ENCODE measurements at places on chromosomes 3 and 15.

GRCh38 chr3:39165518-39165917 is 12.1 kb upstream of the CSRNP1 start:
- DNase-seq: no peak

DNA sequence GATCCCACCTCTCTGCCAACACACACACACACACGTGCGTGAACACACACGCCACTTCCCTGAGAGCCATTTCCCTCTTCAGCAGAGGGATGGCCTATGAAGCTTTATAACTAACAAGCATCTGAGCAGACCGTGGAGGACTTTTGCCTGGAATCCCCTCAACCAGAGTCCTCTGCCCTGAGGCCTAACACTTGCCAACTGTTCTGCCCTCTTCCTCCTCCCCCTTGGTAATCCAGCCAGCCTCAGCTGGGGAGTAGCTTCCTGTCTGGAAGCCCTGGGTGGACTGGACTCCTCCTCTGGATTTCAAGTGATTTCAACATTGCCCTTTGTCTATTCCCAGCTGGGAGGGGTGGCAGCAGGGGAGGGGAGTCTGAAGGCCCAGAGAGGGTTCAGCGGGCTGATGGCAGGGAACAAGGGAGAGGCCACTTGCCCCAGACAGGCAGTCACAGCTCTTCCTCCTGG is 68.4 kb upstream of the HACD2 start:
- peak; percentile 38 for DNase-seq

DNA sequence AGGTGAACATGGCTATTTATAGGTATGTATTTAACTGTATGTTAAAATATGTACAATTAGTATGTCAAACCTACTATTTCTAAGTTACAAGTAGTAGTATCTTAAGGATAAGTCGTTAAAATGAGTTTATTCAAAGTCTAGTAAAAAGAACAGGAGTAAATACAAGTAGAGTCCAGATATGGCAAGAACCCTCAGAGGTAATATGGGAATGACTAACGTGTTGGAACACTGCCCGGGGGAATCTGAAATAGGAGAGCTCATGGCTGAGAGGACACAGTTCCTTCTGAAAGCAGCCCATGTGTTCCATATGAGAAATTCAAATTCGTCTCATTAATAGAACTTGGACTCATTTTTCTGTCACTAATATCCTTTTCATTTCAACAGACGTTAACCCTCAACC is 158.8 kb downstream of the CLSTN2 start:
- no peak for DNase-seq

- no peak for DNase-seq
Observed at GRCh38 chr3:192042116-192042515, 581.2 kb downstream of the PYDC2 start.

DNA sequence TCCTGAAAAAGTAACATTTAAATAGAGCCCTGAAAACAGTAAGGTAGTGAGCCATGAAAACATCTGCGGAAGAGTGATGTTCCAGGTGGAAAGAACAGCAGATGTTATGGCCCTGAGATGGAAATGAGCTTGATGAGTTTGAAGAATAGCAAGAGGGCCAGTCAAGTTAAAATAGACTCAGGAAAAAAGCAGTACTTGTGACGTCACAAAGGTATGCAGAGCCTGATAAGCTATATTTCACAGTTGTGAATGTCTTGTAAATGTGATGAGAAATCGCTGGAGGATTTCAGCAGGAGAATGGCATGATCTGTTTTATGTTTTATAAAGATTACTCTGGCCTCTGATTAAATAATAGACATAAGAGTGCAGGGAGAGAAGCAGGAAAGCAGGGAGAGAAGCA is 18.6 kb upstream of the SECISBP2L start:
- DNase-seq: no peak

- DNase-seq: no peak
Observed at GRCh38 chr3:95521396-95521795, 1293.0 kb upstream of the EPHA6 start.

GRCh38 chr15:67165254-67166253 is 88.9 kb downstream of the AAGAB start:
- DNase-seq: no peak

DNA sequence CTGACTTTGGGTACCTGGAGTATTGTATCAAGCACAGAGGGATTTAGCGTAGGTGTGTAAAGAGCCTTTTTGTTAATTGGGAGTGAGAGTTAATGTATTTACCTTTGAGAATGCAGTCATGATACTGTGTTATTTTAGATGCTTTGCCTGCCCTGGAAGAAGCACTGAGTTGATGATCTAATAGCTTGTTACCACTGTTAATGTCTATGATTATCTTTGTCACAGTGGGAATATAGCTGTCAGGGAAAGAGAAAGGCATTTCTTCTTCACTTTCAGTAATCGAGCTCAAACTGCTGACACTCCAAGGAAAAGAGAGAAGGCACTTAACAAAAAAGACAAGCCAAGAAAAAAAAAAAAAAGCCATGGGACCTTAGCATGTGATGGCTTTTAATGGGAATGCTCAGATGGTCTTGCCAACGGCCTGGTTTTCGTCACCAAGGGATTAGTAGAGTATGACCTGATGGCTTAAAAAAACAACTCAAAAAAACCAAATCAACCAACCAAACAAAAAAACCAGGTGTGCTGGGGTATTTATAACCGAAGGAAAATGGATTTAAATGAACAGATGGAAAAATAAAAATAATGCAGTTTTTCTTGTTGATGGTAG is 387.4 kb downstream of the PTPRG start:
- DNase-seq: no peak

DNA sequence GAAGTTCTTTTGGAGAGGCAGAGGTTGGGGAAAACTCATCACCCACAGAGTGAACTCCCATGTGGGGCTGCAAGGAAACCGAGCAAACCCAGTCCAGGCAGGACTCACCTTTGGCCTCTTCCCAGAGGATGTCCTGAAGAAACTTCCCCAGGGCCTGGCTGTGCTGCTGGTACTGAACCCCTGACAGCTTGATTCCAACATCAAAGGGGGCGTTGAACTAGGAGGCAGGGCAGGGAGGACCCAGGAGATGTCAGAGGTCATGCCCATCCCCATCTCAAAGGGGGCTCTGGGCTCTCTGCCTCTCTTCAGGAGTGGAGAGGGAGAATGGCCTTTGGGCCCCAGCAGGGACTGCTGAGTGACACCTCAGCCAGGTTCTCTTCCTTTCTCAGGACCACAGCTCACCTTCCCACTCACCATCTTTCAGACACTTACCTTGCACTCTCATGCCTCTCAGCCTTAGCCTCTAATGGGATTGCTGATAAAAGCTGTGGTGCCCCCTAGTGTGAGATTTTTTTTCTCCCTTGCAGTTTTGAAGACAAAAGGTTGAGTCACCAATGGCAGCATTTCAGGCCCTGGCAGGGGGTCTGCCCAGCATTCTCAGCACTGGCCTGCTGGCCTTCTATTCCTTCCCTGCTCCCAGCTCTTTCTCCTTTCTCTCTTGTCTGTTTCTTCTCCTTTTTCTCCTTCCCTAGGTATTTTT is 6.0 kb downstream of the GHRL start:
- DNase-seq: no peak

DNA sequence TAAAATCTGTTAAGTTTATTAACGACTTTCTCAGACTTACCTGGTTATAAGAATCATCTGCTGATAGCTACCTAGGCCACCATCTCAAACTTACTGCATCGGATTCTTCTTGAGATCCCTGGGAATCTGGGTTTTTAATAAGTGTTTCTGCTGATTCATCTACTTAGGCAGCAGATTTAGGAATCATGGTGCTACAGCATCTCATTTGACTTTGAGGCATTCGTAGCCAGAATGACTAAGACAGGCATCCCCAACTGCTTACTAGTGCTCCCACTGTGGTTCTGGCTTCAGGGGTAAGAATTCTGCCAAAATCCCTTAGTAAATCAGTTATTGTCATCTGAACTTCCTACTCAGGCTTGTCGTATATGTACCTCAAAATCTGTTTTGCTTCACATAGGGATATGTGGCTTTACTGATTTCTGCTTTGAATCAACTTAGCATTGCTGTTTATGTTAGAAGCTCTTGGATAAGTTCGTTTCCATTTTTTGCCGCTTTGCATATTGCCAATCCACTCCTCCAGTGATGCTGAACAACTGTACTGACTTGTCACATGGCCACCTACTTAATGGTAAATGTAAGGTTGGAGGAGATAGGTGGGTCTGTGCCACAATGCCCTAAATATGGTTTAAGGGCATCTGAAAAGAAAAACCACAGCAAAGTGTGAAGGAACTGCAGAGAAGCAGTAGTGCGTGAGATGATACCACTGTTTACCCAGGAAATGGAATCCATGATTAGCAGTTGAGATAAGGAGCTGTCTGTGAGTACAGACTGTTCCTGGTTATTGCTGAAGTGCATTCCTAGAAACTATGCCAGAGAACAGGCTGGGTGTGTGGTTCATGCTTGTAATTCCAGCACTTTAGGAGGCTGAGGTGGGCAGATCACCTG is 60.3 kb downstream of the MAP6D1 start:
- no peak for DNase-seq

- DNase-seq: peak; percentile 93
Observed at GRCh38 chr3:27666708-27667107, 55.4 kb downstream of the EOMES start.

- no peak for DNase-seq
Observed at GRCh38 chr3:171095063-171095462, 68.5 kb upstream of the SLC2A2 start.

DNA sequence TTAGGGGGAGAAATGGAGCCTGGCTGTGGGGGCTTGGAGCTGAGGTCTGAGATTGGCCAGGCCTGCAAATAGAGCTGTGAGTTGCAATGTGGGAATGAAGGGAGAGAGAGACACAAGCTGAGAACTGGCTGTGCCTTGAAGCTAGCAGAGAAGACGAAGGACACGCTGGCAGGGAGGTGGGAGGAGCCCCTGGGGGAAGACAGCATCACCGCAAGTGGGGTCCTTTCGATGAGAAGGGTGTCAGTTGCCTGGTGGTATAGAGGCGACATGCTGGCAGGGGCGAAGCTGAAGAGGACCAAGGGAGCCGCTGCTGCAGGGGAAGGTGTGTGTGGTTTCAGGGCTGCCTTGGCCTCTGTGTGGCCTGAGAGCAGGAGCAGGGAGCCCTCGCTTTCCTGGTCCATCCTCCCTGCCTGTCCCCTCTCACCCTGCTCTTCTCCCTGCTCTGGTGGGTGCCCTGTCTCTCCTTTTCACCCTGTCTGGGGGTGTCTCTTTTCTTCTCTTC is 5.5 kb downstream of the RHCG start:
- no peak for DNase-seq

DNA sequence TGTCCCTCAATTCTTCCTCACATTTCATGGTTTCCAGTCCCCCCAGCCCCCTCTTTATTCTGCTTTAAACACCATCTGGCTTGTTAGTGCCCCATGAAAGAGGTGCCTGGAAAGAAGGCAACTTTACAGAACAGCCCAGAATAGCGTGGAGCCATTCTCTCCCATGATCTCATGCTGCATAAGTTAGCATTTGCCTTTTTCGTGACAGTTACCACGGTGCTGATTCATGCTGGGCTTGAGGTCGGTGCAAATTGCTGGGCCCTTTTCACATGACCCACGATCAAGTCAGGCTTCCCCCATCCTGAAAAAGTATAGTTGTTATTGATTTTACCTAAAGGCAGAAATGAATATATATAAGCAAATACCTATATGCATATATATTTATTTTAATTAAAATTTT is 29.6 kb downstream of the SQOR start:
- no peak for DNase-seq

DNA sequence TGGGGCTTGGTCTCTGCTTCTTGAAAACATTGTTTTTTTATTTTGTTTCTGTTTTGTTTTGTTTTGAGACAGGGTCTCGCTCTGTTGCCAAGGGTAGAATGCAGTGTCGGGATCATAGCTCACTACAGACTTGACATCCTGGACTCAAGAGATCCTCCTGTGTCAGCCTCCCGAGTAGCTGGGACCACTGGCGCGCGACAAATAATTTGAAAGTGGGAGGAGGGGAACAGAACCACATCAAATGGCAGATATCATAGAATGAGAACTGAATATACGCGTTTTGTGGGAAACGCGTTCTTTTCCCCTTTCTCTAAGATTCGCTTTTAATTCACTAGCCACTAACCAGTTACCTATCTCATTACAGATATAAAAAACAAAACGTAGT is 641 bp upstream of the VPS13C start:
- DNase-seq: no peak

GRCh38 chr3:46558184-46559043 is 7.7 kb downstream of the LRRC2 start:
- peak; percentile 56 for DNase-seq

- no peak for DNase-seq
Observed at GRCh38 chr15:74010929-74011540, 16.5 kb downstream of the PML start.

DNA sequence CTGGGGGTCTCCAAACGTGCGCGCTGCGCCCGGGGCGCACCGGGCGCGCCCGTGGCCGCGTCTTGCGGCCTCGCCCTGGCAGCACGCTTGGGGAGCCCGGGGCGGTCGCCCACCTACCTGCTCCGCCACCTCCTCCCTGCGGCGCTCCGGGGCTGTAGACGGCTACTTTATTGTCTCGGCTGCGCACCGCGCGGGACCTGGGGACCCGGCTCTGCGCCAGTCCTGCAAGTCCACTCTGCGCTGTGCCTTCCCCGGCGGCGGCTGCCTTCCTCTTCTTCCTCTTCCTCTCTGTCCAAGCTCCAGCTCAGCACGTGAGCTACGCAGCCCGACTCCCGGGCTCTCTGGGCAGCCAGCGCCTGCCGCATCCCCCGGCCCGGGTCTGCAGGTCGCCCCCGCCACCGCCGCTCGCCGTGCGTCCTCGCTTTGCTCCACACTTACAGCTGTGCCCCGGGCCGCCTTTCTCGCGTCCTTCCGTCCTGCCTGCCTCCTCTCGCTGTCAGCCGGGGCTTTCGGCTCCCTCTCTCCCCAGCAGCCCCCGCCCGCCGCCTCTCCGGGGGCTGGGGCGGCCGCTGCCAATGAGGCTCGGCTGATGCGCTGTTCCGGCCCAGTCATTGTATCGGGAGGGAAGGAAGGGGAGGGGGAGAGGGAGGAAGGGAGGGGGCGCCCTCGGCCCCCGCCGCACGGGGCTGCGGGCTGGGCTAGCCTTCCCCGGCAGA is 156.4 kb upstream of the FRMD4B start:
- DNase-seq: peak; percentile 41

DNA sequence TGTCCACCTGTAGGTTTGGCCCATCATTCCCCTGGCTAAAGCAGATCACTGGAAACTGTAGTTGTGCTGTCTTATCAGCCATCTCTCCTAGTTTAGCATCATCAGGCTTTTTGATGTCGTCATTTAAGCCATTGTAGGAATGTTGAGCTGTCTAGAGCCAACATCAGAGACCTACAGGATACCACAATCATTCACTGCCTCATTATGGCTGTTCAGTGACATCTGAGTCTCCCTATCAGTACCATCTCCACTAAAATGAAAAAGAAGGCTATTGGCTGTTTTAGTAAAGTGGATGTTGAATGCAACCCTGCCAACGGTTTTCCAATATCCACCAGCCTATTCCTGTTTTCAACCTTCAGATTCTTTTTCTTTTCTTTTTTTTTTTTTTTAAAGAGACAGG is 29.2 kb downstream of the RLBP1 start:
- DNase-seq: no peak

Measured in C1 segment of cervical spinal cord (tissue), 14 donors.